ENCODE measurements at places on chromosomes 1 and 21. TPM values are rescaled to one million over a fixed set of nuclear protein-coding genes. Genes with fewer than 3 reads are reported as not detected.

Gene KIF17
- total RNA-seq = 0.99 TPM

Gene SPRR2B
- total RNA-seq = not detected

Gene AMY2A
- not detected for total RNA-seq

Gene NKAIN1
- under 0.01 TPM for total RNA-seq

Gene PCNX2
- total RNA-seq = 51.0 TPM

Gene UTS2
- not detected for total RNA-seq

Gene SOX13
- 22.0 TPM for total RNA-seq

Gene EFHD2
- total RNA-seq = 37.1 TPM

Gene DUSP10
- total RNA-seq = 118 TPM

Gene AKR7A3
- 0.32 TPM for total RNA-seq

Gene COL16A1
- 121 TPM for total RNA-seq

Gene FMN2
- not detected for total RNA-seq

Gene CYP4X1
- not detected for total RNA-seq

Data from mammary epithelial cell (primary cell).